Left kidney (tissue), 8 donors: ENCODE measurements at places on chromosomes 7 and 10. TPM values are rescaled to one million over a fixed set of nuclear protein-coding genes. Genes with fewer than 3 reads are reported as not detected.

- DNase-seq = no peak
These were observed 106.1 kb downstream of the MAGI2 start for GRCh38 chr7:79347351-79347750.

Gene UCMA
- polyA plus RNA-seq = not detected

DNA sequence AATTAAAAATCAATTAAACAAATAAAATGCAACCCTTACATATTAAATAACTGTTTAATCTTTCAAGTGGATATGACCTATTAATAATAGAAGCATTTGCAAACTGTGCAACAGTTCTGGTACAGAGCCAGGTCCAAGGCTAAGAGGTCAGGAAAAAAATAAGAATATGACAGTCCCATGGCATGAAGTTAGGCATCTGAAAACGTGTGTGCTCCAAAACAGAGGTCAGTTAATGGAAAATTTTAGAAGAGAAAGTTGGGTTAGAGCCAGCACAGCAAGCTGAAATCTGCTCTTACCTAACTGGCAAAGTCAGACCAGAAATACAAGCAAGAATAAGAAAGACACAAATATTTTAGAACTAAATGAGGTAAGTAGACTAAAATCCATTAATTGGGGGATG is 757.7 kb downstream of the GRM8 start:
- no peak for DNase-seq

Gene AFAP1L2
- polyA plus RNA-seq = 39.1 TPM

GRCh38 chr7:71695186-71695585 is 563.2 kb downstream of the GALNT17 start:
- no peak for DNase-seq

DNA sequence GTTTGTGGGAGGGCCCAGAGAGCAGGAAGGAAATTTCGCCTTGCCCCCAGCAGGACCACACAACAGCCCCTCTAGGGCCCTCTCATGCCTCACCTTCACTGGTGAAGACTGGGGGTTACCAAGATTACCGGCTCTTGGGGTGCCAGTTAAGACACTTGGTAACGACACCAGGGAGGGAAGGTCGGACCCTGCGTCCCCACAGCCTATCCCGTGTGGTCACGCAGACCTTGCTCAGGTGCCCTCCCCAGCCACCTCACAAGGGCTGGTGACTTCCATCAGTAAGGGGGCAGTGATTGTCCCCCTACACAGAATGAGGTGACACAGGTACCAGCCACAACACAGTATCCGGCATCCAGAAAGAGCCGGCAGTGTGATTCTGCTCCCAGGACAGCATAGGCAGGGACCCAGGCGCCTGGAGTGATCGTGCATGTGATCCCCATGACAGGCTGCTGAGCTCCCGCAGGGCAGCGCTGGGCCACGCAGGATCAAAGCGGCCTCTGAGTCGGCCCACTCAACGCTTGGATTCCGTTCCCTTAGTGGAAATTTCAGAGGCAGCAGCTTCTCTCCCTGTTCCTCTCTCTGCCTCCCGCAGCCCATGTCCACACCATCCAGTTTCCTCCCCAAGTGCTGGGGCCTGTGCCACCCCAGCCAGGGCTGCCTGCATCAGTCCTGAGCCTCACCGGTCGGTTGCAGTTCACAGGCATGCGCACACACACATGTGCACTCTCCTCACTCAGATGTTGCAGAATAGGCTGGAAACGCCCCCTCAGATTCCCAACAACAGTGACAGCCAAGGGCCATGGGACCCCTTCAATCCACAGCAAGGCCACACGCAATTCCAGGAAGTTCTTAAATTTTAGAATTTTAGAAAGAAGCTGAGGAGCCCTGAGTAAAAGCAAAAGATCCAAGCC is 35.8 kb downstream of the CAMK2B start:
- no peak for DNase-seq

Gene CALN1
- polyA plus RNA-seq = 1.5 TPM

DNA sequence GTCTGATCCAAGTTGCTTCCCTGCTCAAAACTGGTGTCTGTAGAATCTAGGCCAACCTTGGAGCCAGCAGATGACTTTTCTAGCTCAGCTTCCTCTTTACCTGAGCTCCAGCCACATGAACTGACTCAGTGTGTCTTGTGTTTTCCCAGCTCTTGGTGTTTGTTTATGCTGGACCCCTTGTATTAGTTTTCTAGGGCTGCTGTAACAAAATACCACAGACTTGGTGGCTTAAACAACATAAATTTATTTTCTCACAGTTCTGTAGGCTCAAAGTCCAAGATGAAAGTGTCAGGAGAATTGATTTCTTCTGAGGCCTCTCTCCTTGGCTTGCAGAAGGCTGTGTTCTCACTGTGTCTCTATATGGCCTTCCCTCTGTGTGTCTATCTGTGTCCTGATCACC is 45.1 kb downstream of the LRMDA start:
- no peak for DNase-seq

- DNase-seq = no peak
These were observed 31.1 kb upstream of the MSMB start for GRCh38 chr10:46077141-46077554.

Gene ADAP1
- polyA plus RNA-seq = 11.0 TPM

GRCh38 chr10:123140164-123140982 is 4.6 kb downstream of the HMX3 start:
- no peak for DNase-seq

Gene CYCS
- polyA plus RNA-seq = 149 TPM

Gene LRRC4
- polyA plus RNA-seq = 5.8 TPM

Gene KCP
- 21.6 TPM for polyA plus RNA-seq

Gene ZNF138
- polyA plus RNA-seq = 25.3 TPM

DNA sequence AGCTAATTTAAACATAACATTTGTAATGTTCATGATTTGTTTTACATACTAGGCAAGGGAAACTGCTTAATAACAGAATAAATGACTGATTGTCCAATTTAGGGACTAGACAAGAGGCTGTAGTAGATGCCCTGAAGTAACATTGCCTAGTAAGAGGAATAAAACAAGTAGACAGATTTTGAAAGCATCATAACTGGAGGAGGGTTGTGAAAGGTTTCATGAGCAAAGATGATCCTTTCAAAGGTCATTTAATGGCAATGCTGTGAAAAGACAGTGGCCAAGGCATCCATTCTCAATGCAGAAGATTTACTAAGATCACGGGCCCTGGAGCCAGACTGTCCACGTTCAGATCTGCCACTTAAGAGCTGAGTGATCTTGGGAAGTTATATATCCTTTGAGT is 44.8 kb upstream of the HHEX start:
- DNase-seq = no peak

DNA sequence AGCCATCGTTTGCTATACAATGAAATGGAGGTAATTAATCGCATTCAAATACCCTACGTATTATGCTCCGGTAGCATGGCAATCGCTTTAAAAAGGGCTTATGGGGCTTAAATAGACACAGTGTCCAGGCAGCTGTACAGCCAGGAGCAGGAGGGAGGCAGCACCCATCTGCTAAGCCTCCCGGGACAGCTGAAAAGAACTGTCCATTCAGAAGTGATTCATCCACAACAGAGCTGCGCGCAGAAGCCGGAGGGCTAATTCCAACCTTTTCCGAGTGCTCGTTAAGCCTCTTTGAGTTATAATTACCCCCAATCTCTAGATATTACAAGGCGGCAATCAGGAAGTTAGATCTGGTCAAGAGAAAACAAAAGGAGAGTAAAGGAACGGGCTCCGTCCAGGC is 58.3 kb downstream of the DPYSL4 start:
- no peak for DNase-seq

GRCh38 chr10:128596906-128597305 is 470.7 kb upstream of the MKI67 start:
- DNase-seq = no peak

GRCh38 chr10:5355594-5356301 is 9.0 kb upstream of the UCN3 start:
- no peak for DNase-seq

DNA sequence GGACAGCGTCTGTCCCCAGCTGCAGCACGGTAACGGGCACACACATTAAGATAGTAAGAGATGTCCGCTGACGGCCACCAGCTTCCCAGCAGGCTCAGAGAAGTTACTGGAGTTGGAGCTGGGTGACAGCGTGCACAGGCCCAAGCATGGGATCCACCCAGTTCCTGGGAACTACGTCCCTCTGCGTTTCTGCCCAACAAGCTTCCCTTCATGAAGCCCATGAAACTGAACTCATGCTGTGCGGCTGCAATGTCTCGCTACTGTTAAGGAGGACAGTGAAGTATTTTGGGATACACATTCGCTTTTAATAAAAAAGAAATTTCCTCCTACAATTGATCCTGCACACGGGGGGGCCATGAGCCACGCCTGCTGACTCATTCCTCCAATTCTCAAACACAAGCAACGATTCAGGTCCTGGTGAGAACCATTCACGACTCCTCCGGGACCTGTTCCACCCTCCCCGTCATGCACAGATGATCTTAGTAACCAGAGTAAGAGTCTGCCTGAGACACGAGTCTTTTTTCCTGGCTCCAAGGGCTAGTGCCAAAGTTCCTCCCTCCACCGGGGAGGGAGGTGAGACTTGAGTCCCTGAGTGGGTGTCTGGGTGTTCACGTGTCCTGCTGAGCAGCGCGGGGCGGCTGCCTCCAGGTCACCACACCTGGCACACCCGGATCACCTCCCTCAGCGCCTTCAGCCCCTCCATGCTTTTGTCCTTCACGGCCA is 2.6 kb downstream of the PSMG3 start:
- no peak for DNase-seq

- no peak for DNase-seq
These were observed 2.0 kb upstream of the DNAJC12 start for GRCh38 chr10:67839951-67840350.

DNA sequence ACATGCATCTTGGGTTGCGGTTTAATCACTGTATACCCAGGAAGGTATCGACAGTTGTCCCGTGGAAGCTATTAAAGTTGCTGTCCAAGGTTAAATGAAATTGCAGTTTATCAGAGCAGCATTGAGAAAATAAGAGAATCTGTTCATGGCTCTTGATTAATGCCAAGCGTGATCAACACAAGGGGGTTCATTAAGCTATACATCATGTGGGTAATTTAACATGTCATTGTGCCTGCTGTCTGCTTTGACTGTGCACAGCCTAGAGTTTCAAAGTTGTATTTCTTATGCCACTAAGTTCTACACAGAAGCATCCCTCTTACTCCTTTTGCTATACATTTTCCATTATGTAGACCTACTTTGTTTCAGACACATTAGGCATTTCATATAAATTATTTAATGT is 74.8 kb upstream of the SP8 start:
- DNase-seq = no peak

DNA sequence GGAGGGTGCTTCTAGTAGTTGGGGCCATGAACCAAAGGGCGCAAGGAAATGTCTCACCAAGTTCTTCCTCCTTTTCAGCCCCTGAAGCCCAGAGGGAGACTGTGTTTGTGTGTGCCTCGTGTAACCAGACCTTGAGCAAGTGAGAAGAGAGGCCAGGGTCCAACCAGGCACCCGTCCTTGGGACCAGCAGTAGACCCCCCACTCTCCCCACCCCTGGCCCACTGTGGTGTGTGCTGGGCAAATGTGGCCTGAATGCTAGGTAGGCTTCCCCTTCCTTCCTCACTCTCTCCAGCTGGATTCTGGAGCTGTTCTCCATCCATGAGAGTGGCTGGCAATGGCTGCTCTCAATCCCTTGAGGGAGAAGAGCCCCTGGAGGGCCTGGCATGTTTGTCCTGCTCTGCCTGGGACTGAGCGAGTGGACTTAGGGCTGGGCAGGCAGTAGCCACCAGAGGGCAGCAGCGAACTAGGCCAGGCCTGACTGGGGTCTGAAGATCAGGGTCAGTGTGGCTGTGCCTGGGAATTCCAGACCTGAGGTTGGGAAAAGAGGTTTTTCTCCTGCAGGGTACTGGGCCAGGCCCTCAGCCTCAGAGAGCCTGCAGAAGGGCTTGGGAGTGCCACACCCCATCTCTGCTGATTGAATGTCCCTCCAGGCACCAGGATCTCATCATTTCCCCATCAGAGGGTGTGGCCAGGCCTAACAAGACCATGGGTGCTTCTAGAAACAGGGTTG is 12.5 kb downstream of the SFRP5 start:
- peak; percentile 47 for DNase-seq

Gene RBM20
- 5.3 TPM for polyA plus RNA-seq

GRCh38 chr10:130905386-130905785 is 406.1 kb downstream of the TCERG1L start:
- DNase-seq = no peak

Gene ZNF365
- 0.48 TPM for polyA plus RNA-seq

DNA sequence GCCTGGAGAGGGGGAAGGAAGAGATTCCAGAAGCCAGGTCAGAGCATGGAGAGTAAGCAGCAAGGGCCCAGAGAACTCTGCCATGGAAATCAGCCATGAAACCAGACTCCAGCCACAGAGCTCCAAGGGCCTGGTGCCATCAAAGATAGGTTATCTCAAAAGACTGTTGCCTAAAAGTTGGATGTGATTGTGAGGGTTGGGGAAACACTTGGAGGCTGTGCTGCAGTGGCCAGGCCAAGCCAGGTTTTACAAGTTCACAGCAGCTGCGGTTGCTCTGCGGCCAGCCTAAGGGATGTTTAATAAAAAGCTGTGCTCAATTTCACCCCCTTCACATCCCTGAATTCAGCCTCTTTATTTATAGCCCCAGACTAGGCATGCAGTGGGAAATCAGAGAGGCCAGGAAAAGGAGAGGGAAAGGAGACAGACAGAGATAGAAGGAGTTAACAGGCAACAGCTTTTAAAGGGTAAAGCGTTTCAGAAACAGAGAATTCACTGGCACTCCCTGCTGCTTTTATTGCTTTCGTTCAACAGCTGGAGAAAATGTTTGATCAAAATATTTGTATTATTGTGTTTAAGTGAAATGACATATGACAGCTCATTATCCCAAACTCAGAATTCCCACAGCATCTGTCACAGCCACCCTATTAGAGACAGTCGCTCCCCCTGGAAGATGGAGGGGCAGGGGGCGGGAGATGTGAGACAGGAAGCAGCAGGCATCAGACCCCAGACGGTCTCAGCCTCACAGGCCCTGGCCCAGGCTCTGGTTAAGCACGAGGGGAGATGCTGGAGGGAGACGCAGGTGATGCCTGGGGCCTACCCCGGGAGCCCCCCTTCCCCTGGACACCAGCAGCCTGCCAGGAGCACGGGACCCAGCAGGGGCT is 140.1 kb downstream of the GLI3 start:
- no peak for DNase-seq

Gene ZNF37A
- 24.4 TPM for polyA plus RNA-seq

DNA sequence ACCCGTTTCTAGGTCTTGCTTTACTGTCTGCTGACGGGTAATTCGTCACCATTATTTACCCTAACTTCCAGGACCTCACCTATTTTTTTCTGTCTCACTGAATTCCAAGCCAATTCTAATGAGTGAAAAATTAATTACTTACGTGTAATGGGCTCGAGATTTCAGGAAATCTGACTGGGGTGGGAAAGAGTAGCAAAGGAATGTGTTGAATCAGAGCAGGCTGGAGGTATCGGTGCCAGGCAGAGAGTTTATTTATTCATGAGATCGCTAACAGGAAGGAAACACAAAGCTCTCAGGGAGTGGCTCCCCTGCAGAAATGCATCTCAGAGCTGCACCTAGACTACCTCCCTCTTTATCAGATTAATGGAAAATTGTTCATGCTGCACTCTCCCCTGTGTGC is 4.0 kb upstream of the DIP2C start:
- no peak for DNase-seq

GRCh38 chr7:26367219-26367711 is 75.6 kb downstream of the SNX10 start:
- DNase-seq = no peak

- no peak for DNase-seq
These were observed 569.4 kb upstream of the STEAP1 start for GRCh38 chr7:89584896-89585295.
